ENCODE measurements at places on chromosomes 7 and 10. TPM values are rescaled to one million over a fixed set of nuclear protein-coding genes. Genes with fewer than 3 reads are reported as not detected.

The PARP12 gene
- 30.2 TPM for total RNA-seq

The NRF1 gene
- 16.0 TPM for total RNA-seq

The PNLIP gene
- total RNA-seq, result not detected

The ANKRD22 gene
- 30.1 TPM for total RNA-seq

The SAP25 gene
- total RNA-seq, result 3.8 TPM

The ZNF736 gene
- total RNA-seq, result 8.0 TPM

The GRM3 gene
- total RNA-seq, result not detected
